Esophagus muscularis mucosa (tissue), 4 donors: ENCODE measurements at places on chromosomes 11 and 22. TPM values are rescaled to one million over a fixed set of nuclear protein-coding genes. Genes with fewer than 3 reads are reported as not detected.

- peak; percentile 31 for DNase-seq
Measured at GRCh38 chr11:77309401-77310085, 8.1 kb upstream of the GDPD4 start.

GRCh38 chr11:103806130-103806895, 230.1 kb upstream of the DDI1 start:
- DNase-seq, result no peak

DNA sequence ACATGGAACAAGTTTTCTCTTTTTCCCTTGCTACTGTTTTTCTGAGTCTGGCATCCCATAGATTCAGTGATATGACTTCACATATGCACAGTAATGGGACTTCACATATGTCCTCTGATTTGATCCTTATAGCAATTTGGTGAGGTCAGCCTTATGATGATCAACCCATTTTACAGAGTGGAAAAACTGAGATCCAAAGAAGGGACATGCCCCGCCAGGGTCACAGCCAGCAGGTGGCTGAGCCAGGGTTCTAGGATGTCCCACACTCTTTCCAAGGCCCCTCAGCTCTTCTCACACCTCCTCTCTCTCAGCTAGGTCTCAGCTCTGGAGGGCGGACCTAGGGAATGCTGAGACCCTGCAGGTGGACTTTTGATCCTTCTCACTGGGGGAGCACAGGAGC, 44.3 kb upstream of the CD82 start:
- DNase-seq, result no peak

The SLC22A9 gene
- total RNA-seq, result not detected

- no peak for DNase-seq
Measured at GRCh38 chr22:49418943-49419342, 408.7 kb downstream of the BRD1 start.

- DNase-seq, result no peak
Measured at GRCh38 chr22:28674121-28674563, 5.5 kb downstream of the TTC28 start.

The PAMR1 gene
- total RNA-seq, result 14.5 TPM

The OR51A2 gene
- total RNA-seq, result not detected
